ENCODE measurements at places on chromosomes 1 and 21.

DNA sequence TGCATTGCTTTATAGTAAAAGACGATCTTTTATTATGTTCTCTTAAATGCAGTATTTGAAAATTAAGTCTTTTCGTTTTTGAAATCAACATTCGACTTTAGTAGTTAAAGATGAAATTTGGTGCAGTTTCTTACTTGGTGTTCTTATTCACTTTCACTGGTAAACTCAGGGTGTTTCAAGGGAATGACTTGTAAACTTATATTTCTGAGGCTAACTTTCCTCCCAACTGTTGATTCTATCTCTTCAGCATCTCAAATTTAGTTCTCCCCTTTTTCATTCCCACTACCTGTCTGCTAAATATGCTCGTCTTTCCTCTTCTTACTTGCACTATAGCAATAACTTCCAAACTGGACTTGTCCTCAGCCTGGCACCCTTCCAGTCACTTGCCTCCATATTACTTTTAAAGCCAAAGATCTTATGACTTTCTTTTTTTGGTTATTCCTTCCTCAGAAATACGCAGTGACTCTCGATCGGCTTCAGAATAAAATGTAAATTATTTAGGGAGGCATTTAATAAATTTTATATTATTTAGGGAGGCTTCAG lies 988 bp downstream of the SLC35A3 start:
- no peak for DNase-seq

GRCh38 chr1:237281481-237281880 lies 239.5 kb downstream of the RYR2 start:
- DNase-seq, result no peak

- no peak for DNase-seq
These were observed 29.2 kb upstream of the ETV3 start for GRCh38 chr1:157167437-157167836.

DNA sequence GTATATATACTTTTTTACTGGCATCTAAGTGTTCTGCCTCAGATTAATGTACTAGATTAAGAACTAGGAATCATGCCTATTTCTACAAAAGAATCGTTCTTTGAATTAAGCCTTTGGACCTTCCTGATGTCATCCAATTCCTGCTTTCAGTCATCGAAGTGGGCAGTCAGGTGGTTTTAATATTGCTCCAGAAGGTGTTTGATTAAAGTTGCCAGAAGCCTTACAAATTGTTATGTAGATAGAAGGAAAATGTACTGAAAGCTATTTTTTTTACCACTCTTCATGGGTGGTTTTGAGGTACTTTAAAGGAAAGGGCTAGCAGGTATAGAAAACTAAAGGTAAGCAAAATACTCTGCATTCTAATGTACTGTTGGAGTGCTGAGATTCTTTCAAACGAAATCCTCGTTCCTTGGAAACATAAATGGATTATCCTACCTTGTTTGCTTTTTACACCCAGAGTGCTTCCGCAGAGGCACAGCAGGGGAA lies 716 bp downstream of the CTBS start:
- no peak for DNase-seq

GRCh38 chr1:61782771-61783170 lies 40.5 kb downstream of the PATJ start:
- peak; percentile 40 for DNase-seq

GRCh38 chr1:180291004-180291403 lies 60.9 kb downstream of the LHX4 start:
- no peak for DNase-seq

DNA sequence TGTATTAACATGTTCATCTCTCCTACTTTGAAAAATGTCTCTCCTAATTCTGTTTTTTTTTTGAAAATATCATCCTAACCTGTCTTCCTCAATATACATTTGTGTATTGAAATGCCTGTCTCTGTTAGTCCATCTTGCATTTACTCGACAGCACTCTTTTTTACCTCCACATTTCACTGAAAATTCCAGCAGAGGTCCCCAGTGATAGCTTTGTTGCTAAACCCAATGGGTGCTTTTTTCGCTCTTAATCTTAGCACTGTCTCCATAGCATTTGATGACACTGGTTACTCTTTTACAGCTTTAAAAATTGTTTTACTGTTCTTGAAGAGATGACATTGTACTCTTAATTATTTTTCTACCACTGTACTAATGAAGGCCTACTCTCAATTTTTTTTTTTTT lies 10.8 kb downstream of the OSBPL9 start:
- DNase-seq, result no peak

DNA sequence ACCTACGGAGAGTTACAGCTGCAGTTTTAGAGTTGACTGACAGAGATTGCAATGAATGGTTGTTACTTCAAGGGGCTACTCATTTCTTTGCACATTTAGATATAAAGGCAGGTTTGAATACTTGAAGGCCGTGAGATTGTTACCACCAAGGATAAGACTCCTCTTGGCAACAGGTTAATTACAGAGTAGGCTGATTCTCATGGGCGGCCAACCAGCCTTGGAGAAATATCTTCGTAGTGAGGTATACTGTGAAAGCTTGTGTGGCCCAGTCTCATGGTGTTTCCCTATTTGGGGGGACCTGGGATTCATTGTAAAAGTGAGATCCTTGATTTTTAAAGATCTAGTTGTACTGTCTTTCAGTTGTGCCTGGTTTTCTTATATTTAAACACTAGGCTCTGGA lies 103.2 kb upstream of the OLFM3 start:
- DNase-seq, result no peak

DNA sequence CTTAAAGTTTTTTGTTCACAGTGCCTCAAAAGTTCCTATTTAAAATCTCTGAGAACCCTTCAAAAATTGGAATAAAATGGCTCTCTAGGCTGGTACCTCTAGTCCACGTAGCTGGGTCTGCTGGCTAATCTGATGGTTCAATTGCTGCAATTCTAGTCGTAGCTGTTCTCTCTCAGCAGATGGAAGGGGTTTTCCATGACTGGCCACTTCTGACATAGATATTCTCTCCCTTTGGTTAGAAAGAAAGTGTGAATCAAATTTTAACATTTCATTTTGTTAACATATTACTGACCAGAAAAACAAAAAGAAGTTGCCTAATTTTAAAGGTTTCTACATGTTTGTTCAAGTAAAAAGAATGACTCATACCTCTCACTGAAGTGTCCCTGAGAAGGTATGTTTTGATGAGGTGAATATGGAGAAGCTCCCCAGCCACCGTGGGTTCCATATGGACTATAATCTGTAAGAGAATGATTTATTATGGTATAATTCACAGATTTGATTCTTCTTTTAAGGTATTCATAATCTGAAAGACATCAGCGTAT lies 29.3 kb upstream of the SERPINC1 start:
- DNase-seq, result no peak

DNA sequence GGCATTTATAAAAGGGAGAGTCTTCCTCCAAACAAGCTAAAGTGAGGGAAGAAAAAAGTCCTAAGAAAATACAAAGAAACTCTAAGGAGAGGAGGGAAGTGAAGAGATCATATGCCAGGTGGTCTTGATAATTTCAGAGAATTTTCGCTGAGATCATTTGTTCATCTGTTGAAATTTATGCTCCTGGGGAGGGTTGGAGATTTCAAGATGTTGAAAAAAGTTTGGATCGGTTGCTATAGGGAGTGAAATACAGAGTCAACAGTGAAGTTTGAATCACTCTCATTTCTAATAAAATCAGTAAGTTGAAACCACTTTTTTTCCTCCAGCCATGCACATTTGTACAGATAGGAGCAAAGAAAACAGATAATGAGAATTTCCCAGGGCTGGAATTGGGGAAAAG lies 299.1 kb upstream of the ADAMTS5 start:
- DNase-seq, result no peak

DNA sequence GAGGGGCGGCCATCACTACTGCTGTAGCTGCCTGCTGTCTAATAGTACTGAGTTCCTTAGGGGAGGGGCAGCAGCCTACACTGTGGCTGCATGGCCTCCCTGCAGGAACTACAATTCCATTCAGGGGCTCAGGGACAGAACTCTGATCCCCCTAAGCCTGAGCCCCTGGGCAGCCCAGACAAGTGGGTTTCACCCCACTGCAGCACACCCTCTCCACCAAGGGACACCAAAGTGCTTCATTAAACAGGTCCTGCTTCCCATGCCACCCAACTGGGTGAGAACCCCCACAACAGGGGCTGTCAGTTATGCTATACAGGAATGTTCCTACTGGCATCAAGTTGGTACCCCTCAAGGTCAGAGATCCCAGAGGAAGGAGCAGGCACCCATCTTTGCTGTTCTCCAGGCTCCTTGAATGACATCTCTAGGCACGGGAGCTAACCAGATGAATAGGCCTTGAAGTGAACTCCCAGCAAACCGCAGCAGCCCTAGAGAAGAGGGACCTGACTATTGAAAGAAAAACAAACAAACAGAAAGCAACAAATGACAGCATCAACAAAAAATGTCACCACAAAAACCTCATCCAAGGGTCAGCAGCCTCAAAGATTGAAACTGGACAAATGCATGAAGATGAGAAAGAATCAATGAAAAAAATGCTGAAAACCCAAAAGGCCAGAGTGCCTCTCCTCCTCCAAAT lies 437.4 kb downstream of the NUF2 start:
- no peak for DNase-seq

GRCh38 chr1:19650416-19651140 lies 6.5 kb downstream of the NBL1 start:
- no peak for DNase-seq

- no peak for DNase-seq
These were observed 65.6 kb upstream of the PLA2G4A start for GRCh38 chr1:186763107-186763506.

GRCh38 chr1:171109966-171110365 lies 19.3 kb downstream of the FMO3 start:
- DNase-seq, result no peak

GRCh38 chr1:2145946-2146835 lies 48.4 kb downstream of the FAAP20 start:
- DNase-seq, result no peak

DNA sequence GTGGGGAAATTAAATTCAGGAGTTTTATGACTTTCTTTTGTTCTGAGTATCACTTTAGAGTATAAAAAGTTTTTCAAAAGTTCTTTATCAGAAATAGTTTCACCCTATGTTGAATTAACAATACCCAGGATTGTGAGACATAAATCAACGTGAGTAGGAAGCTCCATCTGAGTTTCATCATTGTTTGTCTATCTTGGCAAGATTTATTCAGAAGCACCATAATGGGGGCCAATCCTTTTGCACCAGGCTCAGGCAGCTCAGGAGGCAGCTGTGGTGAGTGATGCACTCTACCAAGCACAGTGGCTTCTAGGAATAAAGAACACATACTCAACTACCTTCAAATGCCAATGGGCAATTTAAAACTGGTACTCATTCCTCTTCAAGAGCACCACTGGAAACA lies 12.0 kb downstream of the CREG1 start:
- DNase-seq, result no peak

DNA sequence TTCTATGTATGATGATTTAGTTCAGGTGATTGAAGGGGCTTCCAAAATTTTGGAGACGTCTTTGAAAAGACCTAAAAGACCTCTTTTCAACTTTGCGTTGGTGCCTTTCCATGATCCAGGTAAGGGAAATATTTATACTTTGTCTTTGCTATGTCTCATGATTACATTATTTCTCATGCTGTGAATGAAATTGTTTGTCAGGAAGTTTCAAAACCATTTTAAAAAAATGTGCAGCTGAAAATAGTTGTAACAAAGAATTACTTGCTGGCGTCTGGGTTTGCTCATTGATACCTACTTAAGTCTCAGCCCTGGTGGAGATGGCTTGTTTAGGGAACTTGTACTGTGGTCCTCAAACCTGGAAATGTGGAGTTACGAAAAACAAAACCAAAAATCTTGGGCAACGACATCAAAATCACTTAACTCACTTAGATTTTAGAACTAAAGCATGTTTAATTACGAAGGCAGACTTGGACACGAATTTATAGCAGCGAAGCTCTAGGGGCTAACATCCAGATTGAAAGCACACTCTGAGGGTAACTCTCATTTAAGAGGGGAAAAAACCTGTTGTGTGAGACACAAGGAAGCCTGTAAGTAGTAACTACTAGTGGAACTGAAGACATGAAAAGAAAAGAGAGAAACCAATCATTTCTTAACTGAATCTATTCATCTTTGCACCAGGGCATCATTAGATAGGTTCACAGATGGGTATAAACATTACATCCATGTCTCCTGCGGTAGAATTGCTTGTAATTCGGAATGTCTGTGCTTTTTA lies 924 bp downstream of the HMCN1 start:
- DNase-seq, result no peak

DNA sequence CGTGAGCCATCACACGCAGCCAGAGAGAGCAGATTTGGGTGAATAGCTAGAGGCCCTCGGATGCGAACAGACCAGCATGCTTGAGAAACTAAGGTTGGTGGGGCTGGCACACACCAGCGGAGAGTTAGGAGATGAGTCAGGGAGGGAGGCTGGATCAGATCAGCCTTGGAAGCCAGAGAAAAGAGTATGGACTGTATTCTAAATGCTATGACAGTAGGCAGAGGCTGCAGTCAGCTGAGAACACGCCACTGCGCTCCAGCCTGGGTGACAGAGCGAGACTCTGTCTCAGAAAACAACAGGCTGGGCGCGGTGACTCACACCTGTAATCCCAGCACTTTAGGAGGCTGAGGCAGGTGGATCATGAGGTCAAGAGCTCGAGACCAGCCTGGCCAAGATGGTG lies 4.0 kb upstream of the PLEKHM2 start:
- DNase-seq, result no peak

DNA sequence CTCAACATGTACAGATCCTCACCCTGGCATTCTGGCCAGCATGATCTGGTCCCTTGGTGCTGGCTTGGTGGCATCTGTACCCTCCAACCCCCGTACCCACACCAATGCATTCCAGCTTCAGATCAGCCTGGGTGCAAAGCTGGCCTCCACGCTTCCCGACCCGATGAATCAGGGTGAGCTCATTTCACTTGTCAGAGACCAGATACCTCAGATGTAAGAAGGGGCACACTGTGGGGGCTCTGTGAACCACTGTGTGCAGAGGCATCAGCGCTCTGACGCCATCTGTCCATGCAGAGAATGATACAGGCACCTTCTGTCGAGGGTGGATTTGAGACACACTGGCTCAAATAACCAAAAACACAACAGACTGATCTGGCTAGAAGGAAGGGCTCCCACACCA lies 76.6 kb downstream of the DMRTB1 start:
- no peak for DNase-seq

- no peak for DNase-seq
These were observed 1.4 kb downstream of the RBBP4 start for GRCh38 chr1:32652244-32652962.

GRCh38 chr1:119451158-119451557 lies 36.2 kb downstream of the HSD3B2 start:
- DNase-seq, result no peak

DNA sequence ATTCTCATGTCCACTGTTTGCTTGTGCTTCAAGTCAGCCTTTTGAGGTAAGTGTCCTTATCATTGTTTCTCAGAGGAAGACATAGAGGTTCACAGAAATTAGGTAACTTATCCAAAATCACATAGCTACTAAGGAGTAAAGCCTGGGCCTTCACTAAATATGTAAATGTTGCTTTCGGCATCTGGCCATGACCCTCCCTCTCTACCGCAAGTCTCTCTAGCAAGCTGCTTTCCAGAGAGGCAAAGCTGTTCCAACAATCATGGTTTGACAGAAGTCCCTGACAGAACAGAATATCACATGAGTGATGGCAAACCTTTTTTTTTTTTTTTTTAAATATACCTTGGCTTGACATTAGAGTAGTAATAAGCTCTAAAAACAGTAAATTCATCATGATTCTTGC lies 94.5 kb upstream of the F3 start:
- DNase-seq, result no peak

GRCh38 chr1:177351361-177352108 lies 180.8 kb downstream of the BRINP2 start:
- no peak for DNase-seq

GRCh38 chr1:95146637-95147036 lies 29.5 kb downstream of the TLCD4 start:
- no peak for DNase-seq
